HTR-8/SVneo (cell line): ENCODE measurements at places on chromosomes 13 and 19.

GRCh38 chr13:46609052-46609451 lies 56.1 kb downstream of the LRCH1 start:
- no peak for DNase-seq

DNA sequence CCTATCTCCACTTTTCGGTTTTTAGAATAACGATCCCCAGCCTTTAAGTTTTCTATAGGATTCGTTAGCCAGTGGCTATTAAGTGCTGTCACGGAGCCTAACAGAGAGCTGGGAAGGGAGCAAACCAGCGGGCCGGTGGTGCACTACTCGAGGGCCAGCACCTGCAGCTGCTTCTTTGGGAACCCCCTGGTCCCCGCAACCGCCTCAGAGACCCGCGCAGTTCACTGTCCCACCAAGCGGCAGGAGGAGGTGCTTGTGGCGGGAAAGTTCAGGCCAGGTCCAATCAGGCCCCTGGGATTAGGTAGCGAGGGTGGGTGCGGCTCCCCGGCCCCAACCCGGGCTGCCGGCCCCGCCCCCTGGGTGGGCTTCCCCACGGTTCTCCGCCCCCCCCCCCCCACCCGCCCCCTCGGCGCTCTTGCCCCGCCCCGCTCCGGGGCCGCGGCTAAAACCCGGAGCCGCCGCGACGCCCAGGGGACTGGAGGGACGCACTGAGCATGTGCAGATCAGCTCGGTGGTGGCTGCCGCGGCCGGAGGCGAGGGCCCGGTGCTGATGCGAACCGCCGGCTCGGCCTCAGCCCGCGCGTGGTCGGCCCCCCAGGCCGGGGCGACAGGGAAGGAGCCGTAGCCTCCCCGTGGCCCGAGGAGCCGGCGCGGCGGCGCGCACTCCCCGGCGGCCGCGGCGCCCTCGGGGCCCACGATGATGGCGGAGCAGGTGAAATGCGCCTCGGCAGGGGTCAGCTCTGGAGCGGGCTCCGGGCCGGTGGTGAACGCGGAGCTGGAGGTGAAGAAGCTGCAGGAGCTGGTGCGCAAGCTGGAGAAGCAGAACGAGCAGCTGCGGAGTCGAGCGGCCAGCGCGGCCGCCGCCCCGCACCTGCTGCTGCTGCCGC lies at the start of gene SLAIN1:
SLAIN1 (plus strand) TSS at position 471 of the 887 bp plus-strand sequence; CDS start at position 698, 227 bp downstream.
- DNase-seq = peak; percentile 51

DNA sequence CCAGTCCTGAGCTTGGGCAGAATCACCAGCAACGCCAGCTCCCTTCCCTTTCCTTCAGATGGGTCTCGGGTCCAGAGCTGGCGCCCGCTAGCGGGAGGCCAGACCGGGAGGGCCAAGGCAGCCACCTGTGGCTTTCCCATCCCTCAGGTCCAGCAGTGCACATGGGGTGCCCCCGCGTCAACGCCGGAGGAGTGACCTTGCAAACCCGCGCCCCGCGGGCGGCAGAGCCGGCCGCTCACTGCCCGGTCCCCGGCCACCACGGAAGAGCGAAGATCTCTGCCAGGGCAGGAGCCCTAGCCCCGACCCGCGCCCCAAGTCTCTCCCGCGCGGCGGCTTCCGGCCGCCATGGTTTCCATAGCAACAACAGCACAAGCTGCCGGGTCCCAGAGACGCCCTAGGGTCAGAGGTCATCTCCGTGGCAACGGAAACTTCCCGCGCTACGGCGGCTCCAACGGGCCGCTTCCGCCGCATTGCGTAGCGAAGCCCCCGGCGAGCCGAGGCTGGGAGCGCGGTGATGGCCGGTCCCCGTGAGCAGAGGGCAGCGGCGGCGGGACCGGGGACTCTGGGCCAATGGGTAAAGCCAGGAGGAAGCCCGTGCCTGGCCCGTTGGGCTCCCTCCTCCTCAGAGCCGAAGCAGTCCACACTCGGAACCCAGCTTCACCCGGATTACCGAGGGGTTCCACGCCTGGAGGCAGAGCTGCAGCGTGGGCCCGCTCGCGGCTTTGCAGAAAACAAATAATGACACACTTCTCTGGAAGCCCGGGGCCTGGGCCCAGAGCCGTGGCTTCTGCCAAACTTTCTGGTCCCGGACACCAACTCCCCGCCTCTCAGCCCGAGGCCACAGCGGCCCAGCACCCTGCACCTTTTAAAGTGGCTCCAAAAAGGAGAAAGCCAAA lies 7.4 kb downstream of the FGF14 start:
- DNase-seq = no peak

DNA sequence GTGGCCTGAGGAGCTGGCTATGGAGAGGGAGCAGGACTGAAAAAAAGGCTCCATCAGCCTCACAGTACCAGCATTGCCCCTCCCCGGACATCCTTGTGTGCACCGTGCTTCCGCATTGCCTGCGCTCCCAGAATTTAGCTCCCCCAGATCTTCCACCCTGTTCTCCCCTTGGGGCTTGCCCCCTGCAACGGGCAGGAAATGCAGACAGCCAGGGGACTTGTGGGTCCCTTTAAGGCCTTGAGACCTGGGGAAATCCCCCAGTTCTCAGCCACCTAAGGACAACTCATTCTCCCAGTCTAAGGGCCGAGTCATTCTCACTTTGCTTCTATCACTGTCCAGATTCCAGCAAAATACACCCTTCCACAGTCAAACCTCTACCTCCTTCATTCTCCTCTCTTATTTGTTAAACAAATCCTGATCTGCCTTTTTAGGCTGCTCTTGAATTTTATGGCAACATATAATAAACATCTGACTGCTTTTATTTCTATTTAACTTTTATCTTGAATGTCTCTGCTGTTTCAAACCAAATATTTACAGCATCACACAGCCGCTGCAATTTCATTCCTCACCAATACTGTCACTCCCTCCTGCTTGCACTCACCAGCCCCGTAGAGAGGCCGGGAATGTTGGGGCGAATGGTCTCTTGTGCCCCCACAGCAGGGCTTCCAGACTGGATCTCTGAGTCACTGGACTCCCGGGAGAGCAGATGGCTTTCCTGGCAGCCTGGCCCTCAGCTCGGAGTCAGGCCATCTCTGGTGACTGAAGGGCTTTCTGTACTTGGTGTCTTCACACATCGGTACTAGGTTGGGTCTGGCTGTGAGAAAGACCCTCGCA lies 221.9 kb downstream of the TSHZ3 start:
- peak; percentile 55 for DNase-seq

DNA sequence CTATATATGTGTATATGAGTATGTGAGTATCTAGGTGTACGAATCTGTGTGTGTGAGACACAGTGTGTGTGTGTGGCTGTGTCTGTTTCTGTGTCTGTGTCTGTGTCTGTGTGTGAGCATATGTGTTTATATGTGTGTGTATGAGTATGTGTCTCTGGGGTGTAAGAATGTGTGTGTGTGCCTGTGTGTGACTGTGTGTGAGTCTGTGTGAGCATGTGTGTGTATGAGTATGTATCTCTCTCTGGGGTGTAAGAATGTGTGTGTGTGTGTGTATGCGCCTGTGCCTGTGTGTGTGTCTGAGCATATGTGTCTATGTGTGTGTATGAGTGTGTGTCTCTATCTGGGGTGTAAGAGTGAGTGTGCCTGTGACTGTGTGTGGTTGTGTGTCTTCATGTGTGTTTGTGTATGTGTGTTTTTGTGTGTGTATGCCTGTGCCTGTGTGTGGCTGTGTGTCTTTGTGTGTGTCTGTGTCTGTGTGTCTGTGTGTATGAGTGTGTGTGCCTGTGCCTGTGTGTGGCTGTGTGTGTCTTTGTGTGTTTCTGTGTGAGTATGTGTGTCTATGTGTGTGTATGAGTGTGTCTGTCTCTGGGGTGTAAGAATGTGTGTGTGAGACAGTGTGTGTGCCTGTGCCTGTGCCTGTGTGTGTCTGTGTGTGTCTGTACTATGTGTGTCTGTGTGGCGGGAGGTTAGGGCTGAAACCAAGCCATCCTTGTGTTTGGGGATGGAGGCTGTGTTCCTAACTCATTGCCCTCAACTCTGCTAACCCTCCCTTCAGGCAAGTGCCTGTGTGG lies 11.2 kb downstream of the AXL start:
- no peak for DNase-seq

GRCh38 chr19:36577271-36577996 lies 4.3 kb upstream of the ZNF529 start:
- peak; percentile 13 for DNase-seq

DNA sequence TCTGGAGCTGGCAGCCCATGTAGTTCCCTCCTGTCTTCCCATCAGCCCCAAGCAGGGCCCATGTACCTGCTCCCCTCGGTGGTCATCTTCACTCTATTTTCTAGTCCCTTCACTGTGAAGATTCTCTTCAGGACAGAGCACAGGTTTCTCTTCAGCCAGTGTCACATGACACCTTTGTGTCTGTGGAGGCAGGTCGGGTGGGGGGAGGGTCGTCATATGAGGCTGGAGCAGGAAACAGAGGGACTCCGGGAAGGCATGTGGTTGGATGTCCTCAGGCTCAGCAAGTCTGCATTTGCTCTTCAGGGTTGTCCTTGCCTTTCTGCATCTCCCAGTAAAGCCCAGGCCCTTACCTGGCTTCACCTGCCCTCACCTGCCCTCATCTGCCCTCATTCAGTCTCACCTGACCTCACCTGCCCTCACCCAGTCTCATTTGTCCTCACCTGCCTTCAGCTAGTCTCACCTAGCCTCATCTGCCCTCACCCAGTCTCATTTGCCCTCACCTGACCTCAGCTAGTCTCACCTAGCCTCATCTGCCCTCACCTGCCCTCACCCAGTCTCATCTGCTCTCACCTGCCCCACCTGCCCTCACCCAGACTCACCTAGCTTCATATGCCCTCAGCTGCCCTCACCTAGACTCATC lies 120.3 kb downstream of the ZDHHC20 start:
- DNase-seq = no peak

- DNase-seq = no peak
Observed at GRCh38 chr19:15911599-15912235, 13.8 kb upstream of the CYP4F2 start.

DNA sequence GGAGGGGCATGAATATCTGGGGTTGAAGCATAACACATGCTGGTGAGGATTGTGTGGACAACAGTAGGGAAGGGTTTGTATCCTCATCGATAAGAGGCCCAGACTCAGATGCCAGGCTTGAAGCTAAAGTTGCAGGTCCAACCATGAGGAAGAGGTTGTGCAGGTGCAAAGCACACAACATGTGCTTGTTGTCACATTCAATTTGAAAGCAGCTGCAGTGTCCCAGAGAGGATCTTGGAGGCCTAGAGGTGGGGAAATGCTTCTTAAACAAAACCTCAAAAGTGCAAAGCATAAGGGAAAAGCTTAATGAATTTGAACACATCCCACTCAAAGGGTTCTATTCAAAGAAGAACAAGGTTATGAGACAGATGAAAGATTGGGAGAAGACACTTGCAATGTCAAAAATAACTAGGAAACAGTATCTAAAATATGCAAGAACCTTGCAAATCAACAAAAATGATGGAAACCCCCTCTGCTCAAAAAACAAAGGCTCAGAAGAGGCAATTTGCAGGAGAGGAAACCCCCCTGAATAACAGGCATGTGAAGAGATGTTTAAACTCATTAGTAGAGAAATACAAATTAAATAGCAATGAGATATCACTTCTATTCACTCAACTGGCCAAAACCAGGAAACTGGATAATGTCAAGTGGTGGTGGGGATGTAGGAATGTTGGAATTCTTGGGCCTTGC lies 187.1 kb downstream of the KATNAL1 start:
- no peak for DNase-seq
